ENCODE measurements at places on chromosomes 3 and 15. TPM values are rescaled to one million over a fixed set of nuclear protein-coding genes. Genes with fewer than 3 reads are reported as not detected.

The SH2D7 gene
- total RNA-seq, result not detected

The SKOR1 gene
- 0.67 TPM for total RNA-seq

GRCh38 chr3:89558711-89559110, 451.3 kb downstream of the EPHA3 start:
- ATAC-seq, result no peak

The CYP1A2 gene
- not detected for total RNA-seq

The CLPX gene
- 68.8 TPM for total RNA-seq

The MORC1 gene
- total RNA-seq, result not detected

GRCh38 chr15:33292717-33293307, 18.0 kb upstream of the RYR3 start:
- ATAC-seq, result peak; percentile 53

The NSMCE3 gene
- total RNA-seq, result 16.4 TPM

Data from gastroesophageal sphincter (tissue), 4 donors.